IMR-90 (cell line): ENCODE measurements at places on chromosomes 7 and 10. TPM values are rescaled to one million over a fixed set of nuclear protein-coding genes. Genes with fewer than 3 reads are reported as not detected.

- peaks cover 56% of the 10 kb centered on the region for H3K36me3 ChIP-seq
- no peak for DNase-seq
- H3K27me3 ChIP-seq = no peaks in the 10 kb centered on the region
- no peak overlapping the region for H3K4me3 ChIP-seq
Measured at GRCh38 chr10:124987788-124988187, 45.9 kb downstream of the ZRANB1 start.

DNA sequence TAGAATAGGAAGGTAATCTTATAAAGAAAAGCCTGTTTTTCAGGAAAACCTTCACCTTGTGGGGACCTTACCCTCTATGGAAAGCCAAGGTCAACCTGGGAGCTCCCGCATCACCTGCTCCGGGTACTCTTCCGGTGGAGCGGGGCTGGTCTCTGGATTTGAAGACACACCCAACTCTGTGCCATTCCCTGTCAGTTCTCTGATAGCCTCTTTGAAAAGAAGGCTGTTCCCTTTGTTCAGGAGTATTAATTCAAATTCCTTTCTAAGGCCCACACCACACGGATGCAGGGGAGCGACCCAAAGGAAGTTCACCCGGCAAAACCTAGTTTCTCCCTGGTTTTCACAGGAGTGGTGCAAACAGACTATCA is 10.7 kb downstream of the CTBP2 start:
- no peak overlapping the region for H3K4me3 ChIP-seq
- H3K4me1 ChIP-seq = peaks cover 48% of the 10 kb centered on the region
- no peak for DNase-seq
- H3K27ac ChIP-seq = no peak overlapping the region

DNA sequence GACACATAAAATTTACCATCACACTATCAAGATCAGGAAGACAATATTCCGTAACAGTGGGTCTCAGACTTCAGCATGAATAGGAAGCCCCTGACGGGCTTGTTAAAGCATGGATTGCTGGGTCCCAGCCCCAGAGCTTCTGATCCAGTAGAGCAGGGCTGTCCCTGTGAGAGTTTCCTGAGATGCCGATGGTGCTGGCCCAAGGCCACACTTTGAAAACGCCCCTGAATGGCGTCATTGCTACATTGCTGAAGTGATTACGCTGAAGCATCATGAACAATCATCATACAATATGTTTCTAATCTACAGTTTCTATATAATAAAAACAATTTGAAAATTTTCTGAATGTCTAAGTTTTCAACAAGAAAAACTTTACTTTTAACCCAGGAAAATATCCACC is 38.0 kb upstream of the TMEM72 start:
- H3K4me1 ChIP-seq = peaks cover 2% of the 10 kb centered on the region; the same call in 1 of the 2 replicates
- DNase-seq = peak; percentile 45
- no peak overlapping the region for H3K27ac ChIP-seq
- peaks cover 5% of the 10 kb centered on the region; the same call in 1 of the 2 replicates for H3K27me3 ChIP-seq
- H3K4me3 ChIP-seq = no peak overlapping the region

DNA sequence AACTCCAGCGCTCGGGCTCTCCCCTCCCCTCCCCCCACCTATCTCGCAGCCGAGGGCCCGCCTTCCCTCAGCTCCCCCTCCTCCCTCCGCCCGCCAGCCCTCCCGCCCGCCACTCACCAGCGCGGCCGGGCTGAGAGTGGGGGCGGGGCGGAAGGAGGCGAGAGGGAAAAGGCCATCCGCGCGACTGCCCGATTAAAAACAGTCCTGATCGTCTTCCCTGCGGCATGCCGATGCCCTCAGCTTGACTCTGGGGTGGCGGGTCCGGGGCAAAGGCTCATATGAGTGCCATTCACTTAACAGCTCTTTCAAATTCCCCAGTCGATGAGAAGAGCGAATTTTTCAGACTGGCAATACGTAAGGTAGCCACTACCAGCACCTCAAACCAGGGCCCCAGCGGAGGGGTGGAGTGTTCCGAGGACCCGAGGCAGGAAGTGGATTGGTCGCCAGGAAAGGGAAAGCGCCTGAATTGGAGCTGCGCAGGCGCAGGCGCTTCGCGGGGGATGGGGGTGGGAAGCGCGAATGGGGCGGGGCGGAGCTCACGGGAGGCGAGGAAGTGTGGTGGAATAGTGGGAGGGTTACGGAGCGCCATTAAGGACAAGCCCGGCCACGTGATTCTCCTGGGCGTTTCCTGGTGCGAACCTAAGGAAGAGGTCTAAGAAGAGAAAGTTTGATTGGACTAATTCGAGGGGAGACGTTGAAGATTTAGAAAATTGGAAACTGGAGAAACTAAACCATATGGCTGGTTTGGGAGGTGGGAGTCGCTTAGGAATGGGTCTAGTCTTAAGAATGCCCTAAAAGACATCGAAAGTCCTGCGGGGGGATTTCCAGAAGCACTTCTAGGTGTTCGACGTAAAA is at the start of gene UPF2:
Gene UPF2, minus strand, starts transcription at position 13 of the 855 bp plus-strand sequence. CDS start 7,386 bp downstream, outside the sequence.
- no peaks in the 10 kb centered on the region for H3K4me1 ChIP-seq
- H3K27ac ChIP-seq = peak within 1 kb of the TSS; percentile 99
- DNase-seq = peak; percentile 98
- H3K4me3 ChIP-seq = peak within 1 kb of the TSS; percentile 91
- H3K36me3 ChIP-seq = no peaks in the 10 kb centered on the region

GRCh38 chr7:89312551-89312950 is 517.0 kb upstream of the TEX47 start:
- H3K27me3 ChIP-seq = no peaks in the 10 kb centered on the region
- no peak overlapping the region for H3K4me3 ChIP-seq
- no peaks in the 10 kb centered on the region for H3K4me1 ChIP-seq
- no peak for DNase-seq

GRCh38 chr7:23915236-23915635 is 205.2 kb downstream of the STK31 start:
- no peak overlapping the region for H3K27ac ChIP-seq
- DNase-seq = no peak
- no peaks in the 10 kb centered on the region for H3K36me3 ChIP-seq
- no peak overlapping the region for H3K4me3 ChIP-seq
- no peaks in the 10 kb centered on the region for H3K4me1 ChIP-seq

DNA sequence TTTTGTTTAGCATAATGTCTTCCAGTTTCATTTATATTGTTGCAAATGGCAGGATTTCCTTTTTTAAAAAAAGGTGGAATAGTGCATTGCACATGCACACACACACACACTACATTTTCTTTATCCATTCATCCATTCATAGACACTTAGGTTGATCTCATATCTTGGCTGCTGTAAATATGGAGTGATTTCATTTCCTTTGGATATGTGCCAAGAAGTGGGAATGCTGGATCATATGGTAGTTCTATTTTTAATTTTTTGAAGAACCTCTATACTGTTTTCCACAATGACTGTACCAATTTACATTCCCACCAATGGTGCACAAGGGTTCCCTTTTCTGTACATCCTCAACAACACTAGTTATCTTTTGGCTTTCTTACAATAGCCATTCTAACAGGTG is 68.9 kb downstream of the EBLN1 start:
- H3K4me3 ChIP-seq = no peak overlapping the region
- no peak overlapping the region for H3K27ac ChIP-seq
- no peaks in the 10 kb centered on the region for H3K36me3 ChIP-seq
- H3K4me1 ChIP-seq = no peaks in the 10 kb centered on the region
- peak; percentile 7 for DNase-seq
- H3K27me3 ChIP-seq = no peaks in the 10 kb centered on the region

The NAPEPLD gene
- total RNA-seq = 3.4 and 3.6 TPM in 2 replicates
